NCI-H1417 (cell line): ENCODE measurements at places on chromosomes 7 and 10.

DNA sequence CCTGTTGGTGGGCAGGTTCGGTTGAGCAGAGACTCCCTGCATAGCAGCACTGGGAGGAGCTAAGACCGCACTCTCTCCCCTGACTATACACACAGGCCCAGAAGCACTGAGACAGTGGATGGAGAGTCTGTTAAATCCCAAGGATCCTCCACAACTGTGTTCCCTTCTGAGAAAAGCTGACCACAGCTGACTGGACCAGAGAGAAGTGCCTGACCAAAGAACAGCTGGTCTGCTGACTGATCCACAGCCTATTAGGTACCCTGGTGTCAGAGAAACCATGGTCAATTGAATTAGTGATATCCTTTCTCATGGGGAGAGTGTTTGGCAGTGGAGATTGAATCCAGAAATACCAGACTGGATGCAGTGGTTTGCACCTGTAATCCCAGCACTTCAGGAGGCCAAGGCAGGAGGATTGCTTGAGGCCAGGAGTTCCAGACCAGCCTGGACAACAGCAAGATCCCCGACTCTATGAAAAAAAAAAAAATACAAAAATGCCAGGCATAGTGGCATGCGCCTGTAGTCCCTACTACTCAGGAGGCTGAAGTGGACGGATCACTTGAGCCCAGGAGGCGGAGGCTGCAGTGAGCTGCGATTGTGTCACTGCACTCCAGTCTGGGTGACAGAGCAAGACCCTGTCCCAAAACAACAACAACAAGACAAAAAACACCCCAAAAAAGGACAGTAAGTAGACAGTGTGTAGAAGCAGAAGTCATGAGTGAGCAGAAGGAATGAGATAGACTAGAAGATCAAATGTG, 25.6 kb downstream of the STYXL1 start:
- no peak for DNase-seq

DNA sequence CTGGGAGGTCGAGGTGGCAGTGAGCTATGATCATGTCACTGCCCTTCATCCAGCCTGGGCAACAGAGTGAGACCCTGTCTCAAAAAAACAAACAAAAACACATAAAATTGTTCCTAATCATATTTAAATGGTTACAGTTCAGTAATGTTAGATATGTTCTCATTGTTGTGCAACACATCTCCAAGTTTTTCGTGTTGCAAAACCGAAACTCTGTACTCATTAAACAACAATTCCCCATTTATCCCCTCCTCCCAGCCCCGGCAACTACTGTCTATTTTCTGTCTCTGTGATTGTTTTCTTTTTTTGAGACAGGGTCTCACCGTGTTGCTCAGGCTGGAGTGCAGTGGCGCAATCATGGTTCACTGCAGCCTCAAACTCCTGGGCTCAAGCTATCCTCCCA, 16.1 kb upstream of the PRXL2A start:
- DNase-seq, result no peak

GRCh38 chr7:23341846-23342598, 42.9 kb downstream of the MALSU1 start:
- DNase-seq, result no peak

GRCh38 chr7:31815796-31816195, 128.8 kb downstream of the PPP1R17 start:
- no peak for DNase-seq

- no peak for DNase-seq
Measured at GRCh38 chr7:135650831-135651573, 11.3 kb upstream of the STMP1 start.

- DNase-seq, result no peak
Measured at GRCh38 chr10:11546581-11546980, 64.9 kb downstream of the USP6NL start.

DNA sequence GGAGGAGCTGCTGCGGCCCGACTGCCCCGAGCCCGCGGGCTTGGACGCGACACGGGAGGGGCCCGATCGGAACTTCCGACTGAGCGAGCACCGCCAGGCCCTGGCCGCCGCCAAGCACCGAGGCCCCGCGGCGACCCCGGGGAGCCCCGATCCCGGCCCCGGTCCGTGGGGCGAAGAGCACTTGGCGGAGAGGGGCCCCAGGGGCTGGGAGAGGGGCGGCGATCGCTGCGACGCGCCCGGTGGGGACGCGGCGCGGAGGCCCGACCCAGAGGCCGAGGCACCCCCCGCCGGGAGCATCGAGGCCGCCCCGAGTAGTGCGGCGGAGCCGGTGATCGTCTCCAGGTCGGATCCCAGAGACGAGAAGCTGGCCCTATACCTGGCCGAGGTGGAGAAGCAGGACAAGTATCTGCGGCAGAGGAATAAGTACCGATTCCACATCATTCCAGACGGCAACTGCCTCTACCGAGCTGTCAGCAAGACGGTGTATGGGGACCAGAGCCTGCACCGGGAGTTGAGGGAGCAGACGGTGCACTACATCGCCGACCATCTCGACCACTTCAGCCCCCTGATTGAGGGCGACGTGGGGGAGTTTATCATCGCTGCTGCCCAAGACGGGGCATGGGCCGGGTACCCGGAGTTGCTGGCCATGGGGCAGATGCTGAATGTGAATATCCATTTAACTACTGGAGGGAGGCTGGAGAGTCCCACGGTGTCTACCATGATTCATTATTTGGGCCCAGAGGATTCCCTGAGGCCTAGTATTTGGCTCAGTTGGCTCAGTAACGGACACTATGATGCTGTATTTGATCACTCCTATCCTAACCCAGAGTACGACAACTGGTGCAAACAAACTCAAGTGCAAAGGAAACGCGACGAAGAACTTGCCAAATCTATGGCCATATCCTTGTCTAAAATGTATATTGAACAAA, 1.4 kb downstream of the OTUD1 start:
- peak; percentile 32 for DNase-seq

GRCh38 chr7:22390516-22390915, 33.6 kb upstream of the RAPGEF5 start:
- DNase-seq, result no peak

DNA sequence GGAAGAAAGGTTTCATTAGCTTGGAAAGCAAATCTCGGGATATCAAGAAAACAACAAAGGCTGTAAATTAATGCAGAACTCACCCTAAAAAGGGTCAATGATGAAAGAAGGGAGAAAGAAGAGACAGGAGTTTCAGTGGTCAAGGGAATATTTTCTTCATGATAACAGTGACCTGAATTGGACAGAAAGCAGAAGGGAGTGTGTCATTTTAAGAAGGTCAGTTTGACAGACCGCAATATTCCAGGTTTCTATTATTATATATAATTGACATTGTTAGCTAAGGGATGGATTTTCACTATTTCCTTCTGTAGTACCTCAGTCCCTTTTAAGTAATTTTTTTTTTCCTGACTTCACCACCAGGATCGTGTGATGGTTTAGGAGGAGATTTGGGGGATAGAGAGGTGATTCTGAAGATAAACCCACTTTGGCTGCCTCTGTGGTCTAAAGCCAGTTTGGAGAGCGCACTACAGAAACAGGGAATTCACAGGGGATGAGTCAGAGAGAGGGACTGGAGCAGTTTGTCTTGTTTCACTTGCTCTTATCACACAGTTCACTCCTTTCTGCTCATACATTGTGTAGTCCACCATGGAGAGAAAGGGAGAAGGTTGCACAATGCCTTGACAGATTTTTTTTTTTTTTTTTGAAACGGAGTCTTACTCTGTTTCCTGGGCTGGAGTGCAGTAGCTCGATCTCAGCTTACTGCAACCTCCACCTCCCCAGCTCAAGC, 417.9 kb downstream of the AUTS2 start:
- DNase-seq, result no peak

GRCh38 chr10:2748287-2748686, 319.1 kb upstream of the PFKP start:
- no peak for DNase-seq
